Stimulated activated CD8-positive, alpha-beta memory T cell treated with anti-CD3 and anti-CD28 coated beads, Interleukin-4, amount 100 ng/mL, for 1 hour (primary cell): ENCODE measurements at places on chromosomes 2 and 18.

- DNase-seq, result no peak
Measured at GRCh38 chr2:43228756-43229659, 2.6 kb upstream of the ZFP36L2 start.

- DNase-seq, result no peak
Measured at GRCh38 chr2:10501451-10501961, 53.4 kb upstream of the ODC1 start.

GRCh38 chr18:13611142-13611600 lies 115.2 kb downstream of the FAM210A start:
- DNase-seq, result no peak

GRCh38 chr2:46978723-46979122 lies 63.1 kb upstream of the MCFD2 start:
- no peak for DNase-seq

DNA sequence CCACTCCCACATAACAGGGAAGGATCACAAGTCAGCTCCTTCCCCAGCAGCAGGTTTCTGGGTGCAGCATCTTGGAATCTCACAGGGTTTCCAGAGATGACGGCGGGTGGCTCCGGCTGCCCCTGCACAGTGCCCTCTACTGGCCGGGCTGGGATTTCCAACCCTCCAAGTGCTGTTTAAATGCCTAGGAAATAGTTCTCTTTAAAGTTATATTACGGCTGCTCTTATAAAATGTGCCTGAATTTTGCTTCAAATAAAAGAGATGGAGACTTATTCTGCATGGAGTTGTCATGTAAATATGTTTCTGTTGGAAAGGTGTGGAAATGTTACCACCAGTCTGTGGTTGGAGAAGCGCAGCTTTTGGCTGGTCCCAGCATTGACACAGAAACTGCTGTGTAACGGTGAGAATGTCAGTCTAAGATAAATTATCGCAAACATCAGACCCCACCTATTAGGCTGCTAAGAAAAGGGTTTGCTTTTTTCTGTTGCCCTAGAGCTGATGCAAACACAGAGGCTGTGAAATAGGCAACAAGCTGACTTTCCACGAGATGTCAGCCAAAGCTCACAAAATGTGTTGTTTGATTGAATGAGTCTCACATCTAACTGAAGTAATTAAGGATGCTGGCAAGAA lies 3.3 kb upstream of the HJURP start:
- peak; percentile 21 for DNase-seq

DNA sequence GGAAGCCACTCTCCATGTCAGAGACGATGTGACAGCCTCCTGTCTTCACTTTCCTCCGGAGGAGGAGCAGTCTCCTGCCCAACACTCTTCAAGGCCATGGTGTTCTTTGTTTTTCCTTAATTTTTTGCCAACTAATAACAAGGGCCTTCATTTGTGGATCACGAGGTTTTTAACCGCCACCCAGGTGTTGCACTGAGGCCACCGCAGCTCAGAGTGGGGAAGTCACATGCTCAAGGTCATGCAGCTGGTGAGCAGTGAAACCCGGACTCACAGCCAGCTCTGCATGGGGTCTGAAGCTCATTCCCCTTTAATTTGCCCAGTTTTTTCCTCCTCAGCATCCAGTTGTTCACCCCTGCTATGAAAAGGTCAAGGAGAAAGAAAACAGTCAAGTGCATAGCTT lies 19.6 kb downstream of the ENOSF1 start:
- DNase-seq, result no peak

DNA sequence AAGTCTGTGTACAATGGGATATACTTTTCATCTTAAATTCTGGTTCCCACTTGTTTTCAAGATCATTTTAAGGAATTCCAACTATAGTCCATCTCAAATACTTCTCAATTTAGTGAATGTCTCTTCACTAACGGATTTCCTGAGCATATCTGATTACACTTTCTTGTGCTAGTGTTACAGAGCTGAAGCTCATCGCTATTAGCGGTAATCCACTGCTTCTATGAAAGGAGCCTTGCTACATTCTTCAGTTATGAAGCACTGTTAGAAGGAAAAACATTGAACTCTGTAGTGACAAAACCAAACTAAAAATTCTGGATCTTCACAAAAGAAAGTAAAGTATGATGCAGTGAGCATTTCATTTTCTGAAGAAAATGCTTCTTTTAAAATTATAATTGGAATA lies 72.0 kb downstream of the AGPS start:
- no peak for DNase-seq

- no peak for DNase-seq
Measured at GRCh38 chr2:159912580-159912979, 114.6 kb upstream of the CD302 start.

GRCh38 chr2:72235497-72236415 lies 88.1 kb upstream of the CYP26B1 start:
- no peak for DNase-seq

- no peak for DNase-seq
Measured at GRCh38 chr18:78595453-78595852, 384.2 kb upstream of the SALL3 start.

DNA sequence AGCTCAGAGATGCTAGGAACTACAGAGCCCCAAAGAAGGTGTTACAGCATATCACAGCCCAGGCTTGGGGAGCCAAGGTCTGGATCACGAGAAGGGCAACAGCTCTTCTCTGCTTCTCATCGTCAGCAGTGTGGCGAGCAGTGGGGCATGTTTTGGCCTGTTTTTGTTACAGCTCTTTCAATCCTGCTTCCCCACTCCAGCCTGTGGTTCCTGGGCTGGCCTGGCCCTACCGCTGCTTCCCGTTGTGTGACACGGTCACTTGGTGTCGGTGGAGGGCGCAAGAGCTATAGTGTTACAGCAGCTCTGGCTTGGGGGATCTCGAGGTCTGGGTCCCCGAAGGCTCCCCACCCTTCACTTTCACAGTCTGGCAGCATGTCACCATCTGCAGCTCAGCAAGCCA lies 870.2 kb downstream of the CBLN2 start:
- no peak for DNase-seq

GRCh38 chr2:236558993-236559978 lies 10.3 kb upstream of the ACKR3 start:
- no peak for DNase-seq

DNA sequence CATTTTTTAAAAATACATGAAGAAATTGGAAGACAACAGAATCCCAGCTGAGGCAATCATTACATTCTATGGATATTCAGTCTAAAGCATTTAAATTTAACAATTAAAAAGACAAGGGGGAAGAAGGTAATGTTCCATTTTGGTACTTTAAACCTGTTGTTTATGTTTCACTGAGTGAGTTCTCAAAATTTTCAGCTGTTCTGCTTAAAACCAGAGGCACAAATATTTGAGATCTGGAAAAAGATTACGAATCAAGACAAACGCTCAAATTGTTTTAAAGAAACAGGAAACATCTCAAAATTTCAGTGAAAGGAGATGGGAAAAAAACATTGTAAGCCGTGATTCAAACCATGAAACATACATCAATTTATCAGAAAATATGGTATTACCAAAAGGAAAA lies 656.2 kb upstream of the CHAC2 start:
- no peak for DNase-seq

DNA sequence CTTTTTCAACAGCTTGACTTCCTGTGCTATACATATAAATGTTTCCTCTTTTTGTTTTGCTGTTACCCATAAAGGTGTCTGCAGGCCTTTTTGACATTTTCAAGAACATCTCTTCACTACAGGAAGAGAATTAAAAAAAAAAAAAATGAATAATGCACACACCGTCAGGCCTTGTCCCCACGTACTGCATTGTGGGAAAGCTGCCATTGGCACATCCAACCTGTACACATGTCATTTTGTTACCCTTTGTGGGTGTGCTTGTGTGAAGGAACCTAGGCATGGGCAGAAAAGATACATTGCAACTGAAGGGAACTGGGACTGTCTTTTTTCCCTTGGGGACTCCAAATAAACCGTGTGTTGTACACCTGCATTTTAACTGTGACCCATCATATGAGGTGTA lies 16.8 kb upstream of the TMEM37 start:
- no peak for DNase-seq

DNA sequence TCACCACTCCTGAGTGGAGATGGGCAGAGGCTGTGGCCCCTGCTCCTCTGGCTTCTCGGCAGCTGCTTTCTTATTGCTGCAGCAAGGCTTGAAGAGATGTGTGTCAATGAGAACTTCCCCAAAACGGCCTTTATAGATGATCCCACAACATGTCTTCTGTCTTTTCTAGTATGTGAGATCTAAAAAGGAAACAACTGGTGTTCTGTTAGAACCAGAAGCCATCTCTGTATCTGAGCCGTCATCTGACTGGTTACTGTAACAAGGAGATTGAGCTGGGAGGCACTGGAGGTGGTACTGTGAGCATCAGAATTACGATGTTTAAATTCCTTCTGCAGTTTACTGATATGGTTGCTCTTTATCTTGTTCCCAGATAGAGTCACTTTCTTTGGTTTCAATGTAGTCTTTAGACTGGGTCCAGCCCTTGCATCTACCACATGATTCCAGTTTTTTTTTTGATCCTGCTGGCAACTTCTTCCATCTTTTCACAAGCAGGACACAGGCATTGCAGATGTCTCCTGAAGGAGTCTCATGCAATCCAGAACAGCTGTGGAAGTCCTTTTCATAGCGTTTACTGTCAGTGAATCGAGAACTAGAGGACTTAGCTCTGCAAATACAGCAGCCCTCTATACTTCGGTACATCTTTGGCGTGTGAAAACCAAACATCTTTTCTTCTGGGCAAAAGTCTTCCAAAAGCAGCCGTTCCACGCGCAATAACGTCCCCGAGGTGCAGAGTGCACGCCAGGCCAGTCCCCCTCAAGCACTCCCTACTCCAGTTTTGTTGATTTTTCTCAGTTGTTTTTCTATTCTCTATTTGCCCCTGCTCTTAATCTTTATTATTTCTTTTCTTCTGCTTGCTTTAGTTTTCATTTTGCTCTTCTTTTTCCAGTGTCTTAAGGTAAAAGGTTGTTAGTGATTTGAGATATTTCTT lies 29.7 kb downstream of the TAF4B start:
- DNase-seq, result no peak

DNA sequence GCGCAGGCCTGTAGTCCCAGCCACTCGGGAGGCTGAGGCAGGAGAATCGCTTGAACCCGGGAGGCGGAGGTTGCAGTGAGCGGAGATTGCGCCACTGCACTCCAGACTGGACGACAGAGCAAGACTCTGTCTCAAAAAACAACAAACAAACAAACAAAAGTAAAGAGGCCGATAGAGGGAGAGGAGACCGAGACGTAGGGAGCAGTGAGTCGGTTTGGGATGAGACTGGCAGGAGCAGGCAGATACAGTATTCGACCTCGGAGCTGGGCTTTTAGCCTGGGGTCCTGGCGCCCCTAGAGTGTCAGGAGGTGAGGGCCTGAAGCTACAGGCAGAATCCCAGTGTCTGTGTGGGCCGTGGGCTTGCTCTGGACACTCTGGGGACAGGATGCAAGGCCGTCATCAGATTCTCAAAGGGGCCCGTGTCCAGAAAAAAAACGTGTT lies 51.2 kb downstream of the SLC4A1AP start:
- no peak for DNase-seq

DNA sequence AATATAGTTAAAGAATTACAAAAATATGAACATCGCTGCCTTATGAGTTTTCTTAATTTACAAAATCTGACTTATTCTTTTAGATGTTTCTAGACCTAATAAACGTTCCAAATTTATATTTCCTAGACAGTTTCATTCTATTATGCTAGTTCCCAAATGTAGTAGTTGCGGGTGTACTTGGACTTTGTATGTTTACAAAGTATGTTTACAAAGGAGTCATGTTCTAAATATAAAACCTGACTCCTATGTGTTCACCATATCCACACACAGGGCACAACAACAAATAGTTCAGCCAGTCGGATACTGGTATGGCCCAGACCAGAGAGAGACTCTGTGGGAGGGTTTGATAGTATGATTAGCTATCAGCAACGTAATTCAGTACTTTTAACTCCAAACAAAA lies 230.7 kb downstream of the KCNH7 start:
- no peak for DNase-seq

- no peak for DNase-seq
Measured at GRCh38 chr18:50158866-50159653, 35.9 kb downstream of the MYO5B start.

GRCh38 chr2:179511105-179511789 lies 246.6 kb upstream of the SESTD1 start:
- DNase-seq, result no peak

DNA sequence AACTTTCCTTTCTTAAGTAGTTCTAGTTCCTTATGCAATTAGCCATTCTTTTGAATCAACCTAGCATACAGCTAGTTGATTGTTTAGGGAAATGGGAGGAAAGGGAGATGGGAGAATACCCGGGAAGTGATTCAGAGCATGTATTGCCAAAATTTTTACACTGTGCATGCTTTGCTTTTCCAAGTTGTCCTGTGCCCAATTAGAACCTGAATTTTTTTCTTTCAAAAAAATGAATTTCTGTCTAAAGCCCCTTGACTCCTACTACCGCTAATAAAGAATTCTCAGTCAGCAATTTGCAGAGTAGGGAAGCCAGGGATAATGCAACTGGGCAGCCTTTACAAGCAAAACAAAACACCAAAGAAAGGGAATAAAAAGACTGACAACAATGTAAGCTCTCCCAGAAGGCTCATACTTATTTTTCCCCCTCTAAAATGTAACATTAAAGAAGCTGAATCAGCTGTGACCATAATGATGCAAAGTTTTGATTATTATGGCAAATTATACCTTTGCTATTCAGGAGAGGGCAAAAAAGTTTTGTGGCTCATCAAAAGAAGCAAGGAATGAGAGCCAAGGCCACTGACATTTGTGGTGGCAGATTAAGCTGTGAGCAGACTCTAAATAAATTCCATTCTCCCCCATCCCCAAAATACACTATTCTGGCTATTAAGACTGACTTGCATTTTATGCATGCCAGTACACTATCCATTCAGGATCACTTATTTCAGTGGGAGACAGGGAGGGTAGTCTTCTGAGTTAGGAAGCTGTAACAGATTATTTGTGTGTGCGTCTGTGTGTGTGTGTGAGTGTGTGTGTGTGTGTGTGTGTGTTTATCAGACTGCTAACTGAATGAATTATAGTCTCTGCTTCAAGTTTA lies 174.3 kb downstream of the ERBB4 start:
- DNase-seq, result no peak

DNA sequence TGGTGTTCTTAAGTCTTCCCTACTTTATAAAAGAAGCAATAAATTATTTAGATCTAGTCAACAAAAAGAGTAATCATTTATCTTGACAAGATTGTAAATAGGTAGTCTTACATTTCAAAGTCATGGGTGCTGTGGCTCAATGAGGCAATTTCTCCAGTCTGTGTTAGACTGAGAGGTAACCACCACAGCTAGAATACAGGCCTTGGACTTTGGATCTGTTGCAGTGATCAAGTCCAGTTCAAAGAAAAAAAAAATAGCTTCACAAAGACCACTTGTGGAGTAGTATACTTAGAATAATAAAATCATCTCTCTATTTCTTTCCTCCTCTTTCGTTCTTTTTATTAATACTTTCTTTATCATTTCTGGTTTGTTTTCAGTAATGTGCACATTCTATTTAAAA lies 93.1 kb upstream of the FSIP2 start:
- DNase-seq, result no peak
